ENCODE measurements at places on chromosomes 16 and 17. TPM values are rescaled to one million over a fixed set of nuclear protein-coding genes. Genes with fewer than 3 reads are reported as not detected.

DNA sequence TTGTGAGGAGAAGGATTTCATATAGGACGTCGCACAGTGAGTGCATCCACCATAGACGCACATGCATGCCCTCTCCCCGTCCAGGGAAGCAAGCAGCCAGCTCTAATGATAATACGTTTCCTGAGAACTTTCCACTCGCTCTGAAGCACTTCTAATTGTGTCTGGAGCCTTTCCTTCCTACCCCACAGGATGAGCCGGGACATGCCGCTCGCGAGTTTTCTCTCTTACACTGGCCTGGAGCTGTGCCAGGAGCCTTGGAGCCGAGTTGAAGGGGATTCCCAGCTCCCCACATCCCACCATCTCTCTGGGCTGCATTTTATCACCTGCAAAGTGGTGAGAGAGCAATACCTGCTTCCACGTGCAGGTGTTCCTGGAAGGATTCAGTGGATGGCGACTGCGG, 368.1 kb downstream of the C16orf95 start:
- no peaks in the 10 kb centered on the region for H3K4me1 ChIP-seq
- no peaks in the 10 kb centered on the region for H3K36me3 ChIP-seq
- no peak for DNase-seq
- no peak overlapping the region for H3K27ac ChIP-seq
- no peak overlapping the region for H3K4me3 ChIP-seq

DNA sequence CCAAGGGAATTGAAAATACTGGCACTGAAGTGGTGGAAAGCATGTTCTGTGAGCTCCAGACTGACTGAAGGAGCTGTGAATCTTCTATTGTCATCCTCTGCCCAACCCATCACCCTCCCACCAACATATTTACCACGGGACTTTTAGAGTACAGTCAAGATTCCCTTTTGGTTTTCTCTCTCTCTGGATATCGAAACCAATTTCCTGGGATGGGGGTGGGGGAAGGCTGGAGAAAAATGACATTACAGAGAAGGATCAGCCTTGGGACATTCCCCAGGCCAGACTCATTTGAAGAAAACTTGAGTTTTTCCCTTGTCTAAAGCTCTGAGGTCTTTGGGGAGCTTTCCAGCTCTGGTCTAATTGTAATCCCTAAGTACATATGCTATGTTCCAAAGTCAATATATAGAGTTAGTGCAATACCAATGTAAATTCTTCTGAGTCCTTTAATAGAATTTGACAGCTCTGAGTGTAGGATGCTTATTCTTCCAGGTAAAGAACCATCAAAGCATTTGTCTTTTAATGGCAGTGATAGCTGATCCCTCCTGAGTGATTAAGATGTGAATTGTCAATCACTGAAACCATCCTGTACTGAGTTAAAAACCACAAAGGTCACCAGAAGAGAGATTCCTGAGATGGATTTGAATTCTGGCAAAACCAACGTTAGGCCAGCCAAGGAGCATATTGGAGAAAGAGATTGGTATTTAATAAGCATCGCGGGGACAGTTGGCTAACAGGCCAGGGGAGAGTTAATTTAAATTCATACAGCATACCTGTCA, 48.8 kb upstream of the CCL1 start:
- H3K27me3 ChIP-seq, result peaks cover 30% of the 10 kb centered on the region
- no peak overlapping the region for H3K27ac ChIP-seq
- peaks cover 7% of the 10 kb centered on the region for H3K4me1 ChIP-seq
- no peak overlapping the region for H3K4me3 ChIP-seq
- no peak for DNase-seq

Gene VAT1L
- total RNA-seq, result not detected

GRCh38 chr16:83956336-83957289, 3.6 kb downstream of the OSGIN1 start:
- H3K4me1 ChIP-seq, result peaks cover 8% of the 10 kb centered on the region
- DNase-seq, result peak; percentile 88
- H3K27me3 ChIP-seq, result peaks cover 17% of the 10 kb centered on the region
- H3K36me3 ChIP-seq, result no peaks in the 10 kb centered on the region
- H3K27ac ChIP-seq, result no peak overlapping the region

Gene NOD2
- 1.1 TPM for total RNA-seq

DNA sequence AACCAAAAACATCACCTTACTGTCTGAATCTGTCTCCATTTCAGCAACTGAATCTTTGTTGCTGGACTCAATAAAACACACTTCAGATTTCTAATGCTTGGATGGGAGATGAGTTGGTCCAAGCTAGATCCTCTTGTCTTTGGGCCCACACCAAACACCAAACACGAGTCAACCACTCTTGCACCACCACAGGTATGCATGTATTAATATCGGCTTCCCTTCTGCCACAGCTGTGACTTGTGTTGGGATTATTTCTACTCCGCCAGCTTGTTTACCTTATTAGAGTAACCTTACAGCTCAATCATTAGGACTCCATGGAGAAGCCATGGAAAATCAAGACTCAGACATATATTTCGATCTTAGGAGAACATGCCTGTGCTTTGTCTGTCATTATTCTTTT, 49.9 kb downstream of the XYLT1 start:
- H3K27ac ChIP-seq, result no peak overlapping the region
- no peak overlapping the region for H3K4me3 ChIP-seq
- peaks cover 26% of the 10 kb centered on the region for H3K4me1 ChIP-seq
- no peak for DNase-seq
- no peaks in the 10 kb centered on the region for H3K27me3 ChIP-seq

DNA sequence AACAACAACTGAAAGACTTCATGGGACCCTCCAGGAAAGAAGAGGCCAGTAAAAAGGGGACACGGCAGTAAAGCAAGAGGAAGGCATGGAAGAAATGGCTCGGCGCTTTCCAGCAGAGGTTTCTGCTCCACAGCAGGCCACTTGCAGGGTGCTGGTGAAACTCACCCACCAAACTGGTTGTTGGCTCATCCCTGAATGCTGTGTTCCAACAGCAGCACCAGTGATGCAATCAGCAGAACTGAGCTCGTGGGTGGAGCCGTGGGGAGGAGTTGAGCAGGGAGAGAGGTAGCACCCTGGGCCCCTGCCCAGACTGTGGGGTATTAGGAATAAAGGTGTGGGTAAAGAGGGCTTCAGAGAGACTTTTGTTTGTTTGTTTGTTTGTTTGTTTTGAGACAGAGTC, 62.8 kb upstream of the ADCY9 start:
- no peaks in the 10 kb centered on the region for H3K36me3 ChIP-seq
- peaks cover 3% of the 10 kb centered on the region for H3K27me3 ChIP-seq
- peaks cover 4% of the 10 kb centered on the region for H3K4me1 ChIP-seq
- no peak overlapping the region for H3K27ac ChIP-seq

Gene GCGR
- not detected for total RNA-seq

DNA sequence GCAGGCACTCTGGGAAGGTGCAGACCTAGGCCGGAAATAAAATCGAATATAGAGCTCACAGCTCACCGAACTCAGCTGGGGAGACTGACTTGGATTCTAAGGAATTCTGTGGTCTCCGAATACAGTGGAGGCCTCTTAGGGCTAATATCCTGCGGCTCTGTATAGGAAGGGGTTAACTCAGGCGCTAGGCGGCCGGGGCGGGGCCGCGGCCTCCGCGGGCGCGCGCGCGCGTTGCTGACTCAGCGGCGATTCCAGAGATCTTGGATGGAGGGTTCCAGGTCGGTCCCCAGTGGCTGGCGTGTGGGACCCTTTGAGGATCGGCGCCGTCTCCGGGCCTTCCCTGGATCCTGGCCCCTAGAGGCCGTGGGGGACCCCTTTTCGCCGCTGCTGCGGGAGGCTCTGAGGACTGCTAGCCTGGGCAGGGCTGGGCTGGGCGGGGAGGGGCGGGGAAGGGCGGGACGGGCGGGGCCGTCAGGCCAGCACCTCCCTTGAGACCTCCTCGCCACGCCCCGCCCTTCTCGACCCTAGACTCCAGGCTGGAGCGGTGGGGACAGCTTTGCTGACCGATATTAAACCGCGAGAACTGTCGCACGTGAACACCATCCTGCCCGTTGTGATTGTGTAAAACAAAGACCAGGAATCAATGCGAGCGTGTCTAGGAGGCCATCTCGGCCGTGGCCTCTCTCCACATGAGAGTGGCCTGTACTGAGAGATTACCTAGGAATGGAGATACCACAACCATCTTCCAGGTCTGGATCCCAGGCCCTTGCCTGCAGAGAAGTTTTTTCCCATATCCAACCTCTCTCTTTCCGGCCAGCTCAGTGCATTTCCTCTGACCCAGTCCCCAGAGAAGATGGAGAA, 1.4 kb upstream of the PLEKHH3 start:
- H3K4me3 ChIP-seq, result peak overlapping the region; percentile 71
- peaks cover 45% of the 10 kb centered on the region for H3K27me3 ChIP-seq
- no peaks in the 10 kb centered on the region for H3K36me3 ChIP-seq
- peaks cover 52% of the 10 kb centered on the region for H3K4me1 ChIP-seq
- DNase-seq, result peak; percentile 81
- H3K27ac ChIP-seq, result peak overlapping the region; percentile 76

DNA sequence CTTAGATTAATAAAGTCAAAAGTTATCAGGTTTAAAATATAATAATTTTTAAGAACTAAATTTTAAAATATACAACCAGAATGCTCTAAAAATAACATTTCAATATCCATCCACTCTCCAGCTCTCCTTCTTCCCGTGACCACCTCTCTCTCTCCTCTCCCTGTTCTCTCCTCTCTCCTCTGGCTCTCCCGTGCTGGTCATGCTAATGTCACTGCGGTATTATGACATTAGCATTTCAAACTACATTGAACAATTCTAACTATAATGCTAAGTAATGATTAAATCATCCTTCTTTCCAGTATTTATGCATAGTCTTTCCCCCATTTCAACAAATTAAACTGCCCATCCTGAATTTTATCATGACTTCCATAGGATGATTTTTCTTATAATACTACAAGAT, 154.7 kb downstream of the CEP112 start:
- no peaks in the 10 kb centered on the region for H3K36me3 ChIP-seq
- no peaks in the 10 kb centered on the region for H3K4me1 ChIP-seq
- H3K4me3 ChIP-seq, result no peak overlapping the region
- DNase-seq, result no peak

- H3K27me3 ChIP-seq, result no peaks in the 10 kb centered on the region
- no peak for DNase-seq
Observed at GRCh38 chr17:2347805-2348685, 10.7 kb downstream of the SGSM2 start.

DNA sequence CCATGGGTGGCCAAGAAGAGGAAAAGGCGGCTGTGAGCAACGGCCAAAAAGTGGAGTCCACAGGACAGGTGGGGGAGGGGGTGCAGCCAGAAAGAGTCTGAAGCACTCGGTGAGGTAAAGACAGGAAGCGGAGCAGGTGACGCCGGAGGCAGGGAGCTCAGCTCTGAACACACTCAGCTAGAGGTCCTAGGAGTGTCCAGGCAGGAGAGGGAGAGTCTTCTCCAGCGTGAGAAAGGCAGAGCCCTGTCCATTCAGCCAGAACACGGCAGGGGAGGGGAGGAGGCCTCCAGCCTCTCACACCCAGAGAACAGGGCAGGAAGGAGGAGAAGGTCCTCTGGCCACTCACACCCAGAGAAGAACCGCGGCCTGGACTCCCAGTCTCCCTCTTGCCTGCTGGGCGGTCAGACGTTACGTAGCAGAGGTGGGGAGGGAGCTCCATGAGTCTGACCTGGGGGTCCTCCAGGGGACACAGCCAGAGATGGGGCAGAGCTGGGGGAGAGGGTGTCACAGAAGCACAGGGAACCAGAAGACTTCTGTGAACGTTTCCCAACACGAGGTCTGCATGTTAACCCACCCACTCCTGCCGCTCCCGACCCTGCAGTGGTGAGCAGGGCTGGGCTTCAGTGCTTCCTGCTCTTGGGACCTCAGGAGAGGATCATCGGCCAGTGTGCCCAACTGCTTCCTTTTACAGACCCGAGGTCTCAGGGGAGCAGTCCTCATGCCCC, 89.2 kb downstream of the ABR start:
- no peaks in the 10 kb centered on the region for H3K4me1 ChIP-seq
- H3K36me3 ChIP-seq, result no peaks in the 10 kb centered on the region
- no peak overlapping the region for H3K4me3 ChIP-seq
- no peak overlapping the region for H3K27ac ChIP-seq
- H3K27me3 ChIP-seq, result no peaks in the 10 kb centered on the region
- no peak for DNase-seq

DNA sequence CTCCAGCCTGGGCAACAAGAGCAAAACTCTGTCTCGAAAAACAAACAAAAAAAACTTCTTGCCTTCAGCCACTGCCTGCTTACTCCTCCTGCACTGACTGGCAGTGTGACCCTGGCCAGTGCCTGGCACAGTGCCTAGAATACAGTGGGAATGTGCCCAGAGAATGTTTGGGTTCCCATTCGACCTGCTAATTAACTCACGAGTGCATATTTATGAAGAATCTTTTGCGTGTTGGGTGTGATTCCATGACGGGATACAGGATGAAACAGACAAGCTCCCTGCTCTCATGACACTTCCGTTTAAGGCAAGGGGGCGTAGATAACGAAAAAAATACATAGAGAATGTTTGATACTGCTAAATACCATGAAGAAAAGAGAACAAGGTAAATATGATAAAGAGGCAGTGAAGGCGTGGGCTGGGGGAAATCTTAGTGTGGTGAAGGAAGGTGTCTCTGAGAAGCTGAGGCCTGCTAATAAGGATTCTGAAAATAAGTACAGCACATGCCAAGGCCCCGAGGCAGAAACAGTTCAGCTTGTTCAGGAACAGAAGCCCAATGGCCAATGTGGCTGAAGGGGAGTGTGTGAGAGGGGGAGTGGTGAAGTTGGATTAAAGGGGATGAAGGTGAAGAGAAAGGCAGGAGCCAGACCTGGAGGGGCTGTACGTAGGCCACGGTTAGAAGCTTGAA, 4.3 kb downstream of the ABI3 start:
- DNase-seq, result peak; percentile 80
- peak overlapping the region; percentile 91 for H3K27ac ChIP-seq
- H3K27me3 ChIP-seq, result no peaks in the 10 kb centered on the region
- H3K4me1 ChIP-seq, result peaks cover 77% of the 10 kb centered on the region
- peak overlapping the region; percentile 79 for H3K4me3 ChIP-seq

Gene TP53TG3F
- not detected for total RNA-seq

Gene PRDM7
- total RNA-seq, result not detected

- H3K27ac ChIP-seq, result peak within 1 kb of the TSS; percentile 48
- H3K4me1 ChIP-seq, result peaks cover 18% of the 10 kb centered on the region
- peaks cover 7% of the 10 kb centered on the region for H3K36me3 ChIP-seq
- DNase-seq, result peak; percentile 84
- H3K27me3 ChIP-seq, result no peaks in the 10 kb centered on the region
- H3K4me3 ChIP-seq, result peak within 1 kb of the TSS; percentile 78
Observed at GRCh38 chr16:641326-642188, at the start of gene MCRIP2. TSS of gene MCRIP2 (plus strand) at chr16:641828. CDS start at chr16:641992, 164 bp downstream.

- H3K27me3 ChIP-seq, result peaks cover 28% of the 10 kb centered on the region
- no peak for DNase-seq
- H3K27ac ChIP-seq, result no peak overlapping the region
- no peaks in the 10 kb centered on the region for H3K36me3 ChIP-seq
Observed at GRCh38 chr16:86477642-86478041, 32.7 kb upstream of the FOXF1 start.

Gene FBXO39
- not detected for total RNA-seq

Gene CES5A
- not detected for total RNA-seq

Gene SARM1
- total RNA-seq, result 16.7 TPM
